ENCODE measurements at places on chromosomes 3 and 15. TPM values are rescaled to one million over a fixed set of nuclear protein-coding genes. Genes with fewer than 3 reads are reported as not detected.

The WDR93 gene
- 0.16 TPM for total RNA-seq

The ACTRT3 gene
- total RNA-seq, result not detected

The CHL1 gene
- not detected for total RNA-seq

The ACKR4 gene
- total RNA-seq, result not detected

The KBTBD8 gene
- total RNA-seq, result 5.8 TPM

The CD86 gene
- not detected for total RNA-seq

The ACOX2 gene
- 9.5 TPM for total RNA-seq

The CCDC54 gene
- total RNA-seq, result not detected

The LOXL1 gene
- total RNA-seq, result 1.3 TPM

The WDR49 gene
- total RNA-seq, result 0.32 TPM

The CAPN3 gene
- total RNA-seq, result 1.3 TPM

The CHAC1 gene
- total RNA-seq, result 55.8 TPM

The THUMPD3 gene
- 62.2 TPM for total RNA-seq

The GOLGA6L7 gene
- not detected for total RNA-seq

The B2M gene
- total RNA-seq, result 273 TPM

The NTRK3 gene
- total RNA-seq, result not detected

The CD200 gene
- total RNA-seq, result 0.45 TPM

The ITPKA gene
- 18.1 TPM for total RNA-seq

The CLDN11 gene
- 0.51 TPM for total RNA-seq

The COL6A5 gene
- total RNA-seq, result not detected

The TMC3 gene
- total RNA-seq, result not detected

The CACNA2D3 gene
- not detected for total RNA-seq

The ARRDC4 gene
- 3.2 TPM for total RNA-seq

The MYLK gene
- 23.0 TPM for total RNA-seq

The VPS13C gene
- 42.4 TPM for total RNA-seq

The TLE3 gene
- total RNA-seq, result 96.0 TPM

The SERINC4 gene
- 0.23 TPM for total RNA-seq

The FBXW12 gene
- total RNA-seq, result 1.7 TPM

The GPR27 gene
- 0.39 TPM for total RNA-seq

The TMIE gene
- total RNA-seq, result not detected

The TTLL13 gene
- total RNA-seq, result not detected

The NMB gene
- total RNA-seq, result 7.5 TPM

The ANKUB1 gene
- not detected for total RNA-seq

The IL20RB gene
- total RNA-seq, result 5.5 TPM

The GABRR3 gene
- not detected for total RNA-seq

The MESP2 gene
- total RNA-seq, result 0.70 TPM

The SKOR1 gene
- not detected for total RNA-seq

The SEMA6D gene
- total RNA-seq, result 0.67 TPM

The TM2D3 gene
- 34.7 TPM for total RNA-seq

The MINAR1 gene
- total RNA-seq, result 0.34 TPM

The DUOXA2 gene
- 1.6 TPM for total RNA-seq

The TAMM41 gene
- 19.7 TPM for total RNA-seq

The TASOR gene
- 59.0 TPM for total RNA-seq

The SLC12A1 gene
- not detected for total RNA-seq

The CHDH gene
- total RNA-seq, result 32.4 TPM

The FBXL2 gene
- total RNA-seq, result 8.5 TPM

The ZNF662 gene
- total RNA-seq, result 10.3 TPM

The DENND6A gene
- total RNA-seq, result 21.8 TPM

The RPL39L gene
- total RNA-seq, result 1.8 TPM

The AMT gene
- total RNA-seq, result 2.5 TPM

The PLXNB1 gene
- 149 TPM for total RNA-seq

The UMPS gene
- 62.9 TPM for total RNA-seq

The PLCH1 gene
- total RNA-seq, result 3.1 TPM

The AHSG gene
- total RNA-seq, result 237 TPM

The FGF7 gene
- not detected for total RNA-seq

The GRK7 gene
- not detected for total RNA-seq

The XCR1 gene
- total RNA-seq, result not detected

The PAQR9 gene
- not detected for total RNA-seq

The DCLK3 gene
- not detected for total RNA-seq

The TRAIP gene
- 25.1 TPM for total RNA-seq
